Activated naive CD8-positive, alpha-beta T cell treated with anti-CD3 and anti-CD28 coated beads, Interleukin-2, amount 10 ng/mL, durations not matched to agents 7 days and 5 days (primary cell): ENCODE measurements at places on chromosomes 3 and 15.

DNA sequence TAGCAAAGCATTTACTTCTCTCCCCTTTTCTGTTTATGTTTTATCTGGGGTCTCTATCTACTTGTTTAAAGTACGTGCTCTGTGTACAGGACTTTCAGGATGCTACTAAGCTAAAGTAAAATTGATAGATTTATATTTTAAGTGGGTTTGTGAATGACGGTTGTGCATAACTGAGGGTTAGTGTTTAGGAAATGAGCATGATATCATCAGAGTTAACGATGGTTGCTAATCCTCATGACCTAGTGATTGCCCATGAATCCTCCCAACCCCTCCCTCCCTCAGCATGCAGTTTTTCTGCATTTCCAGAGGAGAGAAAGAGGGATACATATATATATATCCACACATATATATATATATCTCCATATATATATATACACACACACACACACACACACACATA, 957.2 kb downstream of the TUSC7 start:
- no peak for DNase-seq

- DNase-seq = no peak
Measured at GRCh38 chr3:58659051-58659675, 7.4 kb downstream of the FAM3D start.

DNA sequence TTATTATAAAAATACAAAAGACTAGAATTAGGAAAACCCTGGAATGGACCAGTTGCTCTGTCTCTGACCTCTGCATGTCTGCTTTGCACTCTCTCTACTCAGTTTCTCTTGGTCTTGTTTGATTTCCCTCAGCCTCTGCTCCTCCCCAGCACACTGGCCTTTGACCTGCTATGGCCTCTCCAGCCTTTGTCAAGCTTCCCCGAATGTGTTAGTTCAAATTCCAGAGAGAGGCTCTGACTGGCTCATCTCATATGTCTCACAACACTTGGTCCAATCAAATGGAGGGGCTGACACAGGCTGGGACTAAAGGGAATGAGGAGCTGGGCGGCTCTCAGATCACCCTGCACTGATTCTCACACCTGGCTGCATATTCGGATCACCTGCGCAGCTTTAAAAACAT, 52.4 kb upstream of the CMTM8 start:
- no peak for DNase-seq

DNA sequence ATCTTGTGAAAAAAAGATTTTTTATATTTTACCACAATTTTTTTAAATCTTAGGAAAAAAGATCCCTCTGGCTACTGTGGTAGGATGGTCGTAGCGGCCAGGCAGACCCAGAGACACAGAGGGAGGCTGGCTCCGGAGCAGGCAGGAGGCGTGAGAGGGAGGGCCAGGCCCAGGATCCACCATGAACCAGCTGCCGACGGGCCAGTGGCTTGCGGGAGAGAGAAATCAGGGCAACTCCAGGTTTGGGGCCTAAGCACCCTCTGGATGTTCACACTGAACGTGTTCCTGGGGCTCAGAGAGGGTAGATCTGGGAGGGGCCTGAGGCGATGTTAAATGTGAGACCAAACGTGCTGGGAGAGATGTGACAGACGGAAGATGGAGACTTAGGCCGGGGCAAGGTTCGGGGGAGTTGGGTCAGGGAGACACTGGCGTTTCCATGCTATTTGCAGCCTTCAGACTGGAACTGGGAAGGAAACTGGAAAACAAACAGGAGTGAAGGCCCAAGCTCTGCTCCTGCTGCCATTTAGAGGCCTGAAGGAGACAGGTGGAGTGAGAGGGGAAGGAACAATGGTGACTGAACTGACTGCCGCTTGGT, 1.6 kb upstream of the VILL start:
- DNase-seq = no peak

- DNase-seq = no peak
Measured at GRCh38 chr3:5275529-5275928, 88.0 kb downstream of the EDEM1 start.

DNA sequence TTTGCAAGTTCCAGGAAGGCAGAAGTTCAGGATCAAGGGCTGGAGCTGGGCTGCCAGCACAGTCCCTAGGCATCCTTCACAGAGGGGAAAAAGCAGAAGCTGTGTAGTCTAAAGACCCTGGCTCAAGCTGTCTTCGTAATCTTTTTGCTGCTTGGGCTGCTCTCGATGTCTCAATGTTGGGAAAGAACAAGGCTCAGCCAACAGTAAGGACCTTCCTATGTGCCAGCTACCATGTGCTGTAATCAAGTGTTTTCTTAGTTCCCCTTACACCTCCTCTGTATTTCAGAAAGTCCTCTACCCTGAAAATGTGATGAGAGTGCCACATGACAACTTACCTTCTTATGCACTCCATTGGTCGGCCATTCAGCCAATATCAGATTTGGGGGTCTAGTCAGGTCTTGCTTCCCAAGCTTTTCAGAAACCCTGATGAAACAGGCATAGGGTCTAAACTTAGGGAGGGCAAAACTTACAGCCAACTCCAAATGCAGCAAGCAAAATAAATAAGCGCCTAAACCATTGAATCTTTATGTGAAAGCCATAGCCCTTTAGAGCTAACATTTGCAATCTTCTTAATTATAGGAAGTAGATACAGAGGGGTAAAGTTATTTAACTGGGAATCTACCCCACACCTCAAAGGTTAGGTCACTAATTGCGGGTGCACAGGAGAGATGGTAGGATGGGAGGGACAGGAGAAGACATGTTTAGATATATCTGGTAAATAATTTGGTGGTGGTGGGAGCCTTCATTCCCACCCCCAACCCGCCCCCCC, 1.2 kb upstream of the EDEM1 start:
- DNase-seq = no peak

DNA sequence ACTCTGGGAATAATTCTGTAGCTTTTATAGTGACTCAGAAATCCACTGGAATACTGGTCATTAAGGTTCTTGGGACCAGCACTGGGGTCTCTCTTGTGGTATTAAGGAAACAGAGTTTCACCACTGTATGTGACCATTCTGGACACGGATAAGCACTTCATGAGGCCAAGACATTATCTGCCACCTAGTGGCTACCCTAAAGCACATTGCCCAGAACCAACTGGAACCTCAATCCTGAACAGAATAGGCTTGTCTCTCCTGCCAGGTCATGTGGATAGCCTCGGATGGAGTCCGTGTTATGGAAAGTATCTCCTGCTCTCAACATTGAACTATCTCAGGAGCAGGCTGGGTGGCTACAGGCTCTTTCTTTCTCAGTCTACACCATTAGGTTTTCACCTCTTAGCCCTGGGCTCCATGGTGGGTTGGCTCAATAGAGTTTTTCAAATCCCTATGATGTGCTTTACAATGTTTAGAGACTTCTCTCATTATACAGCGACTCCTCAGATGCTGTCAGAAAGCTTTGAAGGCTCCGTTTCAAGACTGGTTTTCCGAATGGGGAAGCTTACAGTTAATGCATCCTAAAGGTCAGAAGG, 167.6 kb upstream of the ST8SIA2 start:
- DNase-seq = no peak

GRCh38 chr3:14520149-14520548, 20.0 kb downstream of the GRIP2 start:
- peak; percentile 12 for DNase-seq

DNA sequence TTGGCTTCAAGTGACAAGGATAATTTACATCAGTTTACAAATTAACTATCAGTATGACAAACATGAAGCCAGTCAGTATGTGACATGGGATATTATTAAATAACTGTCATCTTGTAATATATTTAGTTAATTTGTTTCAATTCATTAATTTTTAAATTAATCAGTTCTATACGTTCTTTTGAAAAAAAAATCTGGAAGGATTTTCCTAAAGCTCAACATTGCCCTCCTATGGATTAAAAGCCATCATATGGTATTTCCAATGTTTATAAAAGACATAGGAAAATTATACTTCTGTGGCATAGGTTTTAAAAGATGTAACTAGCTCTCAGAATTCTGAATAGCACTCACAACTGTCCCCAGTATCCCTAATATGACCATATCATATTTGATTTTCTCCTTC, 134.4 kb downstream of the PLOD2 start:
- DNase-seq = no peak

DNA sequence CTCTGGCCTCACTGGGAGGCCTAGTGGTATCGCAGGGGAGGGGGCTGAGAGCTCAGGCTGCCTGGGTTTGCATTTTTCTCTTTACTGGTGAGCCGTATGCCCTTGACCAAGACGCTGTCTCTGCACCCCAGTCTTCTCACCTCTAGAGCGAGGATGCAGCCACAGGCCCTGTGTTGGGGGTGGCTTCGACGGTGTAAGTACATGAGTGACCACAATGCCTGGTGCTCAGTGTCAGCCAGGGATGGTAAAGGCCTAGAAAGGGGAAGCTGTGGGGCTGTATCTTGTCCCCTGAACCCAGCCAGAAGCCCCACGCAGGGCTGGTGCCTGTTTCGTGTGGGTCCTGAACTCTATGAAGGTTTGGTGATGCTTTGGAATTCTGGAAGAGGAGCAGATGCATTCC, 19.8 kb downstream of the SYNM start:
- no peak for DNase-seq

DNA sequence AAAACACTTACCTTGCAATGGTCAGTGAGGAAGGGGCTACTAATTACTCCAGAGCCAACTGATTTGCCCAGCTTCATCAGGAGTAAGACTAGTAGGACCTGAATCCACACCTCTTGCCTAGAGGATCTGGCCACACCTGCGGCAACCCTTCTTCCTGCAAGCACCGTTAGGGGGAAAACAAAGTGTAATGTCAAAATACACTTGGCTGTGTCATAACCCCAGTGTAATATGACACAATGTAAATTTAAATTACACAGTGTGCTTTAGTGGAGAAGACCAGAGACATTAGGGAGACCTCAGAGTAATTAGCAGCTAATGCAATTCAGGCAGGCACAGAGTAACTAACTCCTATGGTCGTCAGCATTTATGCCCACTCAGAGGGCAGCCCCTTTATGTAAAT, 308.5 kb upstream of the ARRDC4 start:
- DNase-seq = no peak

GRCh38 chr3:182490596-182491491, 302.5 kb upstream of the ATP11B start:
- DNase-seq = no peak

DNA sequence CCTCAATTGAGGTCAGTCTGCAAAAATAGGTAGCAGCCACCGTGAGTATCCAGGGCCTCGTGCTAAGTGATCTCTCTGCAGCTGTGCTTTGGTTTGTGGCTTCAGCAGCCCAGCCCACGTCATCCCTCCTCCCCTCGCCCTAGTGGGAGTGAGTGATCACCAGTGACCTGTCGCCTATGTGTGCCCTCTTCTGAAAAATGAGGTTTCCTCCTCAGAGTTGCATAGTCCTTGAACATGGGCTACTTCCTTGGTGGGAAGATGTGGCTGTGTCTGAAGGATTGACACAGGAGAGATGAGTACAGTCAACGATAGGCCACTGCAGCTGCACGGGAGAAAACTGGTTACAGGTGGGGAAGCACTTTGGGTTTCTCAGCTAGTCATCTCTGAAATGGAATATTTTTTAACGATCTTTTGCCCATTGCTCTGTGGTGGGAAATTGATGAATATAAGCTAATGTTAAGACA, 144.8 kb upstream of the BHLHE40 start:
- peak; percentile 72 for DNase-seq

GRCh38 chr15:55630858-55631257, 42.7 kb upstream of the PYGO1 start:
- DNase-seq = no peak

GRCh38 chr3:63400246-63400860, 122.2 kb downstream of the SYNPR start:
- no peak for DNase-seq

DNA sequence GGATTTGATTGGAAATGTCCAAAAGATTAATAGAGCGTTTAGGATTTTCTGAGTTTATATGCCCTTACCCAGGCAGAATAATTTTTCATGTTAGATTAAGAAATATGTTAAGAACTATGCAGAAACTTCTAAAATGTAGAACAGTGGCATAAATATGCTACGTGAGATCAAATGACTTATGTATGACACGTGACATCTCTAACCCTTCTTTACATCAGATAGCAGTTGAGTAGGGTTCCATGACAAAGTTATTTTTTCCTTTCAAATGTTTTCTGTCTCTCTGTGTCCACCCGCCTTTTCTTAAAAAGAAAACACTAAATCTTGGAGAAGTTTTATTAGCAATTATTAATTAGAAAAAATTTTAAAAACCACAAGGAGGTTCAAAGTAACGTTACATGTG, 8.6 kb upstream of the TFG start:
- DNase-seq = no peak

- peak; percentile 73 for DNase-seq
Measured at GRCh38 chr3:129045675-129046036, 14.9 kb upstream of the GP9 start.

- DNase-seq = no peak
Measured at GRCh38 chr3:66144568-66145407, 76.0 kb upstream of the SLC25A26 start.

- no peak for DNase-seq
Measured at GRCh38 chr3:185070491-185071286, 82.2 kb downstream of the C3orf70 start.

- DNase-seq = no peak
Measured at GRCh38 chr15:81955382-81956062, 90.3 kb downstream of the MEX3B start.

GRCh38 chr15:27210176-27210575, 239.2 kb downstream of the GABRG3 start:
- no peak for DNase-seq
